ENCODE measurements at places on chromosomes 2 and 18. TPM values are rescaled to one million over a fixed set of nuclear protein-coding genes. Genes with fewer than 3 reads are reported as not detected.

The ZNF516 gene
- 9.9 TPM for total RNA-seq

The ILKAP gene
- total RNA-seq: 122 TPM

The CTAGE1 gene
- total RNA-seq: not detected

The IL36G gene
- not detected for total RNA-seq

The KCNG2 gene
- total RNA-seq: not detected

The OR6B2 gene
- not detected for total RNA-seq

The LGALSL gene
- total RNA-seq: 5.4 TPM

The C2orf80 gene
- not detected for total RNA-seq

The DLX1 gene
- not detected for total RNA-seq

The CXCR1 gene
- not detected for total RNA-seq

The RGPD4 gene
- total RNA-seq: not detected

The TMEM178A gene
- total RNA-seq: not detected

The FOXD4L1 gene
- not detected for total RNA-seq

The ESPNL gene
- total RNA-seq: not detected

The YIPF4 gene
- total RNA-seq: 29.2 TPM

The BMP10 gene
- 0.57 TPM for total RNA-seq

The PUM2 gene
- total RNA-seq: 131 TPM

The CAPN10 gene
- 64.6 TPM for total RNA-seq

The AOX1 gene
- not detected for total RNA-seq

The IL36A gene
- not detected for total RNA-seq

The CYP27A1 gene
- not detected for total RNA-seq

The SLC8A1 gene
- total RNA-seq: not detected

The HS6ST1 gene
- 7.6 TPM for total RNA-seq

The VAMP8 gene
- total RNA-seq: 105 TPM

The SP140 gene
- total RNA-seq: 100 TPM

The CEP76 gene
- 8.8 TPM for total RNA-seq

The GREB1 gene
- 0.35 TPM for total RNA-seq

The KCNK3 gene
- total RNA-seq: not detected

The APCDD1 gene
- total RNA-seq: not detected

The TBR1 gene
- total RNA-seq: 0.32 TPM

The MAP2 gene
- total RNA-seq: not detected

Data from CD4-positive, CD25-positive, alpha-beta regulatory T cell (primary cell).